ENCODE measurements at places on chromosomes 3 and 15.

DNA sequence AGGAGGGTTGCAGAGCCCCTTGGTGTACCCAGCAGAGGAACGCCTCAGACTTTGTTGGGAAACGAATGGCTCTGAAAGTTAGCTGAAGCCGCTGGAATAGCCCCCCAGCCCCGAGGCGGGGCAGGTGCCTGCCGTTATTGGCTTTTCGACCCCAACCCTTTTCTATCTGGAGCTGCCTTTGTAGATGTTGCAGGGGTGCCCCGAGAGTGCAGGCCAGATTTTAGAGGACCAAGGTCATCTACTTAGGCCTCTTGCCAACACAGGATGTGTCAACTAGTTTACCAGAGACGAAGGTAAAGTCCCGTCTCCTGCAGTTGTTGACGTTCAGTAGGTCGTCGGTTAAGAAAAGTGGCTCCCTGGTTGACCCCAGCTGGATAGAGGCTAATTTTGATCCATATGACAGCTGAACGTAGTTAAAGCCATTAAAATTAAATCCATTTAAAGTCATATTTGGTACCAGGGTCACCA lies 579 bp upstream of the UBE3A start:
- DNase-seq, result no peak

DNA sequence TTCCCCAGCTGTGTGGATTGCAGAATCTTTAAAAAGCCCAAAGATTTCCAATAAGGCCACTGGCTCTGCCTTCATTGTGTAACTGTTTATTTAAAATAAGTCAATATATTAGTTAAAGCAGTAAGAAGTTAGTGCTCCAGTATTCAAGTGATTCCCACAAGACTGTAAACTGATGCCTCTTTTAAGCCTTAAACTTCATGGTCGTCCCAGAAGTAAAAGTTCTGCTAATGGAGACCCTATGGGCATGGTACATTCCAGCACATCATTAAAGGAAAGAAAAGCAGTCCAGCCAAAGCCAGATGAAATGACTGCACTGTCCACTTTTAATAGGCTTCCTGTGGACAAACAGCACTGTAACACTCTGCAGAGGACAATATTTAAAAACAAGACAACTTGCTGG lies 512.6 kb downstream of the MECOM start:
- no peak for DNase-seq

GRCh38 chr3:104635872-104636580 lies 730.7 kb upstream of the ALCAM start:
- no peak for DNase-seq

DNA sequence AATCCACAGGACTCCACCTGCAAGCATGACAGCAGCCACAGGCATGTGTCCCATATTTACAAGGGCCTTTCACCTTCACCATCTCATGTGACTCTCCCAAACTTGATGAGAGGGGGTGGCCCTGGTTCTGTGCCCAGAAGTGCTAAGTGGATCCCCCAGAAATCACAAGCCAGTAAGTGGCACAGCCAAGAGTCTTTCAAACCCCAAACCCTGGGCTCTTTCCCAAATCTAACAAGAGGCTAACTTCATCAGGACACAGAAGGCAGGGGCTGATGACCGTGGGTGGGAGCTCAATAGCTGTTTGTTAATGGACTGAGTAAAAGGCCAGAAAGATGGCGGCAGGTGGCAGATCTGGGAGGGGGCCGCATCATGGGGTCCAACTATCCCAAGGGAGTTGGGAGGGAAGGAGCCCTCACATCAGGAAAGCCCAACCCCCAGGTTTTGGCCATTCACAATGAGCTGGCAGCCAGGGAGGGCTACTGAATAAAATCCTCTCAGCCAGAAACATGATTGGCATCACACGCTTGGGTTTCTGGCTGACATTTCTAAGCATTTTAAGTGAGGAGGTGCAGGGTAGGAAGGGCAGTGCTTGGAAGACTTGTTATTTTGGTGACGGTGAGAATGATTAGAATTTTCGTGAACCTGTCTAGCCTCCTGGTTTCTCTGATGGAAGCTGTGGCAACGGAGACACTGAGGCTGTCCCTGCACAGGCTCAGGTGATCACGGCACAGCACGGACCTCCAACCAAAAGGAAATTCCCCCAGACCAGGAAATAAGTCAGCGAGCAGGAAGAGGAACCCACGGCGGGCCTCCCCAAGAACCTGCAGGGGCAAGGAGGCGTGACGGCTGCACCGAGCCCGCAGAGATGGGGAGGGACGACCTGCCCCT lies 109.3 kb downstream of the OXNAD1 start:
- DNase-seq, result no peak

DNA sequence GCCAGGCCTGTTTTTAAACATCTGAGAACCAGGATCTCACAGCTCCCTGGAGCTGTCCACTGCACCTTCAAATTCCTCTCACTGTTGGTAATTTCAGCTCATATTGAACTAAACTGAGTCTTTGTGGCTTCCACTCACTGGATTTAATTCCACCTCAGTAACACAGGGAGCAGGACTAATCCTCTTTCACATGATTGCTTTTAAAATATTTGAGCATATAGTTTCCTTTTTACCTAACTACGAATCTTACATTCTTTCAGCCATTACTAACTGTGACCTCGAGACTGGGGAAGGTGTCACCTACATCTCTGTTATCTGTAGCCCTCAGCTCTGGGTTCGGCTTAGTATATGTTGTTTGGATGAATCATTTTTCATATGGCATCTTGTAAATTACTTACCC lies 194.3 kb upstream of the C2CD4B start:
- DNase-seq, result no peak

- DNase-seq, result no peak
Observed at GRCh38 chr3:64861684-64862083, 173.9 kb upstream of the ADAMTS9 start.

DNA sequence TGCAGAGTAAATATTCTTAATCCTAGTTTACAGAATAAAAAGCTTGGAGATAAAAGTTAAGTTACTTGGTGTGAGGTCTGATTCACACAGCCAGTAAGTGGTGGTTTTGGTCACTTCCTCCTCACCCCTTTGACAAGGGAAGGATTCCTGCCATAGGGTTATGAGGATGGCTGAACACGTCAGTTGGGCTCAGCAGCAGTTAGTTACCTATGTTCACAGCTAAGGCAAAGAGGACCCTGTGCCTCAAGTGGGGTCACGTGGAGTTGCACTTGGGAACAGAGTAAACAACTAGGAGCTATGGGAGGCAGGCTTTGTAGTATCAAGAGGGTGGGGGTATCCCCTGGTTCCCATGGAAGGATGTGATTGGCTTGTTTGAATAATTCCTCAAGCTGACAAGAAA lies 232.2 kb downstream of the UBE2E2 start:
- DNase-seq, result no peak

GRCh38 chr15:98873441-98874218 lies 134.0 kb downstream of the PGPEP1L start:
- no peak for DNase-seq

- DNase-seq, result no peak
Observed at GRCh38 chr3:73653877-73654276, 29.1 kb upstream of the PDZRN3 start.

- no peak for DNase-seq
Observed at GRCh38 chr3:5112043-5112442, 10.0 kb upstream of the ARL8B start.

GRCh38 chr3:138200424-138200823 lies 13.3 kb downstream of the ARMC8 start:
- no peak for DNase-seq
